ENCODE measurements at places on chromosomes 5 and 9.

DNA sequence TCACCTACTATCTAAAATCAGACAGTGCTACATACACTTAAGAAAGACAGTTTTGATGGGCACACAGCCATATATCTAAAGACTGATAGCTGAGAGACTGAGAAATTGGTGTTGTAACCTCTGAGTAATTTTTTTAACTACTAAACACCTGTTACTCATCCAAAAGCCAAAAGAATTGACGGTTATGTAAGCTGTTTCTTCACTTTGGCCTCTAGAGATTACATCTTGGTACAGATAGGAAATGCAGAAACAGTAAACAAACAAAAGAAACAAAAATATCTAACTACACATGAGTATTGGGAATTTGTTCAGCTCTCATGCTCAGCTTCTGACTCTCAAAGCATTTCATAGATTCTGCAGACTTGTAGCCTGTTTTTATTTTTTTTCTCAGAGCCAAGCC, 152.1 kb upstream of the GAS1 start:
- DNase-seq, result no peak

DNA sequence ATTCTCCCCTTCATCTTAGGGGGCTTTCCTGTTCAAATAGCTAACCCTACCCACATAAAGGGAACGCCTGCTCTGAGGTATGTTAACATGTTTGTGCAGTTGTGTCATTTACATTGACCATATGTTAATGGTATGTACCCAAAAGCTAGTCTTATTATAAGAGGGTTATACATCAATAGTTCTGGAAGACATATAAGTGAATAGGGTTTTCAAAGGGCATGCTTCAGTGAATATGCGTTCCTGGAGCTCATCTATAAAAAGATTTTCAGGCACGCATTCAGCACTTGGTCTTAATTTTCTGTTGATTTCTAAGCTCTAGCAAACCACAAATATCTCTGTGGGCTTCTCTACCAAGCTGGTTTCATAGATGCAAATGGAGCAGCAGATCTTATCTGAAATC, 766.1 kb downstream of the IRX1 start:
- DNase-seq, result no peak

DNA sequence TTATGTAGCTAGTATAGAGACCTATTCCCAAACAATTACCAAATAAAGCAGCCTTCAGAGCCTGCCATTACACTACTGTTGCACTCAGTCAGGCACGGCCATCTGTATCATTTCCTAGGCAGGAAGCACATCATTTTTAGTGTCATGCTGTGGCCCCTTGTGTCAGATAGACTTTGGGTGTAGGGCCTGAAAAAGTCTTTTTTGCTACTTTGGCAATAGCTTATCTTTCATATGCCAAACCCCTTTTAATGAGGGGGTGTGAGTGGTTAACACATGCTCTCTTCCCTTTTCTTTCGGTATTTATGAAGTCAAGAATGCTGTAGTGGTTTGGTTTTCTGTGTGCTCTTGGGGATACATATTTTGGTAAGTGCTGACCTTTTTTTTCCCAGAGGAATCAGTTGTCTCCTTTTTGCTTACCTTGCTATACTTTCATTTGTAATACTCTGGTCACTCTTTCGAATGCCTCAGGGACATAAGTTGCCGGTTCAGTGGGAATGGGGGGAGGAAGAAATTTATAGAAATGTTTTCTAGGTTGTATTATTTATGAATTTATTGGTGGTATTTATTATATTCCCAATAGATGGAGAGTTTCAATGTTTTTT, 209.8 kb downstream of the CSNK1G3 start:
- DNase-seq, result no peak

GRCh38 chr5:89878140-89879132, 531.1 kb downstream of the CETN3 start:
- no peak for DNase-seq

DNA sequence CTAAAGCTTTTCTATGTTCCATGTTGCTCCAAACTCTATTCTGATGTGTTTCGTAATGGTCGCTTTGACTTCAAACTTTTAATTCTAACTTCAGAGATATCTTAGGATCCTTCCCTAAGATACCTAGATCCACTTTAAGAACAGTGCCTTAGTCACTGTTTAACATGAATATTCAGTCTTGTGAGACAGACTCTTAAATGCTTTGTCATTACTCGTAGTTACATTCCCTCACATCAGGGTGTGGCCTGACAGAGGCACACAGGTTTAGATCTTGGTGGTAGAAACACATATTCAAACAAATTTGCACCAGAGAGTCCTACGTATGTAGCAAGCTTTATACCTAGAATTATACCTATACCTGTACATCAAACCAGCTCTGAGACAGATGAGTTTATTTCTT, 687.0 kb upstream of the C9orf72 start:
- no peak for DNase-seq

- DNase-seq, result no peak
Observed at GRCh38 chr9:75599126-75599525, 291.3 kb upstream of the PCSK5 start.

GRCh38 chr9:92171281-92171680, 56.1 kb upstream of the SPTLC1 start:
- DNase-seq, result no peak

DNA sequence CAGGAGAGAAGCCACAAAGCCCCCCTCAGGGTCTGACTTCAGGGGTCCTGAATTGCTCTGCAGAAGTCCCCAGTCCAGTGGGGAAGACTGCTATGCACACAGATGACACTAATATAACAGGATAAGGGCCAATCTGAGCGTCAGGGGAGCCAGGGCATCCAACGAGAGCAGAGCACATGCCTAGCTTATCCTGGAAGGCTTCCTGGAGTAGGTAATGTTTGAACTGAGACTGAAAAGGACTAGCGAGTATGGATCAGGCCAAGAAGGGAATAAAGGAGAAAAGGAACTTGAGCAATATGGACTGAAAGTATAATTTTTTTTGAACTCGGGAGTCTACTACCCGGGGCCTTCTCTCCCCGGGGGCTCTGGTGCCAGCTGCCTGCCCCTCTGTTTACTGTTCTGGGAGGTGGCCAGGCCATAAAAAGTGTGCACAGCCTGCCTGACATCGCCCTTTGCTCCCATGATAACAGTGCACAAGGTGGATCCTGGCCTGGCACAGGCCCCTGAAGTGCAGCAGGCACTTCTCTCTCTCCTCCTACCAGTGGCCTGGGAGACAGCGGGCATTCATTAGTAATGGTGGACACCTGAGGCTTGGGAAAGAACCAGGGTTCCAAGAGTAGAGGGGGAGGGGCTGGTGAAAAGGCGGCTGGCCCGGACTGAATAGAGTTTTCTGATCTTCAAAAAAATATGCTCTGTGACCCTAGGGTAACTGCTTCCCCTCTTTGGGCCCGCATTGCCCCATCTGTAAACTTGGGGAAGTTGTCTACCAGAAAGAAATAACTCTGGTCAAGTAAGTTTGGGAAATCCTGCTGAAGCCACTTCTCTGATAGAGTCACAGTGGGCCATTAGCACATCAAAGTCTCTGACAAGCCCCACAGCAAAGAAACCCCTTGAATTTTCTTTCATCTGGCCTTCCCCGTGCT, 4.6 kb upstream of the SLC6A7 start:
- DNase-seq, result no peak

DNA sequence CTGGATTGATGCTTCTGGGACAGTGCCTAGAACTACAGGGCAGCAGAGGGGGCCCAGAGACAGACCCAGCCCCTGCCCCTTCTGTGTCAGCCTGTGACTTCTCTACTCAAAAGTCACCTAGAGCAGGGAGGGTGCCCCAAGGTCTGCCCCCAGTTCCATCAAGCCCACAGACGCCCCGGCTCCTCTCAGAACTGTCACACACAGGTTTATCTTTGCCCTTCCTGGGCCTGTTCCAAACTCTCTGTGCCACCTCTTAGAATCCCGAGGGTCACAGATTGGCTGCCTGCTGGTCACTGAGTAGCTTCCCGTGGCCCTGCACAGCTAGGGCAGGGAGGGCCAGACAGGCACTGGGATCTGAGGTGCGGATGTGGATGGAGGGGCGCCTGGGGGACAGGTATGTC, 1.7 kb downstream of the RGS14 start:
- DNase-seq, result no peak

DNA sequence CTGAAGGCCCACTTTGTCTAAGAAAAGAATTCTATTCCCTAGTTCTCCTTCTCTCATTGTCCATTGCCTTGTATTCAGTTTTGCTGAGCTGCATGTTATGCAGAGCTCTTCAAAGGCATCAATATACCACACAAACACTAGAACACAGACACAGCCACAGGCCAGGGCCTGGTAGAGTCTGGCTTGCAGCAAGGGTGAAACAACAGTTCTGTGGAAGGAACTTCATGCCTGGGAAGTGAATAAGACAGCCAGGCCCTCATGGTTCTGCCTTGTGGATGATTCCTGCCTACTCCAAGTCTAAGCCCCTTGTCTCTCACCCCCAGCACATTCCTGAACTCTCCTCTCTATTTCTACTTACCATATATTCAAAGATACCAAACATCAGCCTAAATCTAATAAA, 30.8 kb downstream of the KLHL3 start:
- DNase-seq, result no peak

- DNase-seq, result no peak
Observed at GRCh38 chr9:21031091-21031807, at the start of gene HACD4. HACD4 (minus strand) TSS chr9:21031640; CDS start chr9:21031590, 50 bp downstream.

- DNase-seq, result no peak
Observed at GRCh38 chr5:87674235-87674634, 261.5 kb upstream of the CCNH start.

DNA sequence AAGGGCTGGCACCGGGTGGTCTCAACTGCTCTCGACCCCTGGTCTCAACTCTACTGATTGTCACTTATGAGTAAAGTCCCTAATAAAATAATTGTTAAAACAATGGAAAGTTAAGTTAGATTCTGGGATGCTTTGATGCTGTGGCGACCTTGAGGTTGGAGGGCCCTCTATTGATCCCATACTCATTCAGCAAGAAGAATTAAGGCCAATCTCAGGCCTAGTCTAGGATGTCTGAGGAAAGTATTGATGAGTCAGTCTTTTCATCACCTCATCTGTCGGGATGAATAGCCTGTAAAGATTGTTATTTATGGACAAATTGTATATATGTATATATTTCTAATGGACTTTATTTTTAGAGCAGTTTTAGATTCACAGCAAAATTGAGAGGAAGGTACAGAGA, 50.8 kb downstream of the WDR36 start:
- DNase-seq, result no peak

GRCh38 chr5:143614831-143615230, 197.1 kb upstream of the HMHB1 start:
- no peak for DNase-seq

DNA sequence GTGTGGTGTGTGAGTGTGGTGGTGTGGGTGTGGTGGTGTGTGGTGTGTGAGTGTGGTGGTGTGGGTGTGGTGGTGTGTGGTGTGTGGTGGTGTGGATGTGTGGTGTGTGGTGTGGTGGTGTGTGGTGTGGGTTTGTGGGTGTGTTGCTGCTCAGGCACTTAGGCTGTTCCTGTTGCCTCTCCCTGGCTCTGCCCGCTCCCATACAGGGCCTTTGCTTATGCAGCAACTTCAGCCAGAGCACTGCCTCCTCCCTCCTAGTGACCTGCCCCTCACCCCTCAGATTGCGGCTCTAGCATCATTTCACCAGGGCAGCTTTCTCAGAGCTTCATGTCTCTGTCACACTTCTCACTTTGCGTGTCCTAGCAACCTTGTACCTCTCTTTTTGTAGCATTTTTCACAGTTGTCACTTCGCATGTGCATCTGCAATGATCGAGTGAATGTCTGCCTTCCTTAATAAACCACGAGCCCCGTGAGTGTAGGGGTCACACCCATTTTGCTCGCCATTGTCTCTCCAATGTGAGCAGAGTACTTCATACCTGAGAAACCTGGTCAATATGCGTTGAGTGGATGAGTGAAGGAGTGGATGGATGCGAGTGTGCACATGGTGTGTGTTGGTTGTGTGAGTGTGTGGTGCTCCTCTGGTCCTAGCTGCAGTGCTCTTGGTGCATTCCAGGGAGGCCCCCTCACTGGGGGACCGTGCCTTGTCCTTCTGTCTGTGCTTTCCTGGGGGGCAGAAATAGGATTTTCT, 167.9 kb upstream of the PANK3 start:
- DNase-seq, result no peak

Data from NCI-H1048 (cell line).